ENCODE measurements at places on chromosomes 1 and 21. TPM values are rescaled to one million over a fixed set of nuclear protein-coding genes. Genes with fewer than 3 reads are reported as not detected.

The WNT3A gene
- 0.18 TPM for total RNA-seq

The GPR161 gene
- 19.6 TPM for total RNA-seq

The CALML6 gene
- 0.41 TPM for total RNA-seq

The OR2L2 gene
- not detected for total RNA-seq

The TSPAN1 gene
- total RNA-seq, result not detected

The PINK1 gene
- 48.8 TPM for total RNA-seq

The PSMG1 gene
- 51.4 TPM for total RNA-seq

The RAVER2 gene
- 10.8 TPM for total RNA-seq

The HAX1 gene
- 95.2 TPM for total RNA-seq

The CRYBG2 gene
- 6.2 TPM for total RNA-seq

The S100A7A gene
- total RNA-seq, result 0.07 TPM

The RPE65 gene
- total RNA-seq, result not detected

The TNFSF18 gene
- 0.23 TPM for total RNA-seq

The CRP gene
- 0.33 TPM for total RNA-seq

The PTPN22 gene
- 0.14 TPM for total RNA-seq

The PIGR gene
- 0.39 TPM for total RNA-seq

The CFHR4 gene
- not detected for total RNA-seq

The PRRX1 gene
- total RNA-seq, result 0.11 TPM

The GCSAML gene
- 0.19 TPM for total RNA-seq

The TNFRSF1B gene
- 1.7 TPM for total RNA-seq

The CELA3A gene
- total RNA-seq, result not detected

The EFNA3 gene
- 18.9 TPM for total RNA-seq

The CRABP2 gene
- total RNA-seq, result 125 TPM

The MROH9 gene
- 0.34 TPM for total RNA-seq

The CFAP107 gene
- total RNA-seq, result 16.8 TPM

The SIM2 gene
- 0.49 TPM for total RNA-seq

The XCL1 gene
- 0.47 TPM for total RNA-seq

Data from motor neuron (in vitro differentiated cells).